ENCODE measurements at places on chromosomes 3 and 15.

DNA sequence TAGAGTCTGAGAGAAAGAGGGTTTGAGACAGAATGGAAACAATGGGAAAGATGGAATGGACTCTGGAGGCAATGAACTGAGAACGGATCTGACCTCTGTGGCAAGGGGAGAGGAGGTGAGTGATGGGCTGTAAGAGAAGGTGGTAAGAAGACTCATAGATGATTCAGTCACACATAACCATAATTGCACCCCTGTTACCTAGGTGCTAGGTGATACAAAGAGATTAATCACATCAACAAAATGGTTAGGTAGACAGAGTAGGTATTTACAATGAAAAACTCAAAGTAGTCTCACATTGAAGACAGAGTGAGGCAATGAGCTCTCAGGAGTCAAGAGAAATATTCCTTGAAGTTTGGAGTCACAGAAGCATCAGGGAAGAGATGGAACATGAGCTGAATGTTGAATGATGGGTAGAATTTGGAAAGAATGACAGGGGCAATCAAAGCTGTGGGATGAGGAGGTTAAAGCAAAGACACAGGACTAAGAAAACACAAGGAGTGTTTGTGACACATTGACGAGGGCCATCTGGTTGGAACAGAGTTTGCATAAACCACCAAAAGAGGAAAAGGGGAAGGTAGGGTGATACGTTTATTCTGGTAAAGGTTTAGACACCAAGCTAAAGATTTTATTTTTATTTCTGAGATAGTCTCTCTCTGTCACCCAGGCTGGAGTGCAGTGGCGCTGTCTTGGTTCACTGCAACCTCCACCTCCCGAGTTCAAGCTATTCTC, 32.7 kb downstream of the MME start:
- no peak for DNase-seq

- DNase-seq: no peak
Measured at GRCh38 chr3:8724108-8724752, 9.4 kb upstream of the CAV3 start.

GRCh38 chr15:94230431-94230882, 904 bp upstream of the MCTP2 start:
- DNase-seq: no peak

DNA sequence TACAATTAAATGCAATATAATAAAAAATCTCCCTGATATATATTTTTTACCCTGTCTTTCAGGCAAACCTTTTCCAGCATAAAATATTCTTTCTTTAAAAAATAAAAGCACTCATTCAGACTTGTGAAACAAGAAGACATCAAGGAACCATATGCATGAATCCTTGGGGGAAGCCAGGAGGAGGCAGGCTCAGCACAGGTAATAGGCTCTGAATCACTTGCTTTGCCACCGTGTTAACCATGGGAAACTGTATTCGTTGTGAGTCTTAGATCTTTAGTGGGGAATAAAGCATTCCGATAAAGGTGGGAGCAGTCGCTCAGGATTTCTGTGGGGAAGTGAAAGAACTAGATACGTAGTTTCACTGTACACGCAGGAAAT, 42.4 kb downstream of the FBN1 start:
- DNase-seq: no peak

DNA sequence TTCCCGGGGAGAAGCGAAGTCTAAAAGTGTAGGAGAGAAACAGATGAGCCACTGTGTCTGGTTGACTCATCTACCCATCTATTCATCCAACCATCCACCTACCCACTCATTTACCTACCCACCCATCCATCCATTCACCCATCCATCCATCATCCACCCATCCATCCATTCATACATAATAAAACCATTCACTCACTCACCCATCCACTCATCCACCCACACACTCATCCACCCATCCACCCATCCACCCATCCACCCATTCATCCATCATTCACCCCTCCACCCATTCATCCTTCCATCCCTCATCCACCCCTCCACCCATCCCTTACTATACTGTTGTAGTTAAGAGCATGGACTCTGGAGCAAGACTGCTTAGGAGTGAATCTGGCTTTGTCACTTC, 136.4 kb upstream of the ATP2B2 start:
- DNase-seq: no peak

DNA sequence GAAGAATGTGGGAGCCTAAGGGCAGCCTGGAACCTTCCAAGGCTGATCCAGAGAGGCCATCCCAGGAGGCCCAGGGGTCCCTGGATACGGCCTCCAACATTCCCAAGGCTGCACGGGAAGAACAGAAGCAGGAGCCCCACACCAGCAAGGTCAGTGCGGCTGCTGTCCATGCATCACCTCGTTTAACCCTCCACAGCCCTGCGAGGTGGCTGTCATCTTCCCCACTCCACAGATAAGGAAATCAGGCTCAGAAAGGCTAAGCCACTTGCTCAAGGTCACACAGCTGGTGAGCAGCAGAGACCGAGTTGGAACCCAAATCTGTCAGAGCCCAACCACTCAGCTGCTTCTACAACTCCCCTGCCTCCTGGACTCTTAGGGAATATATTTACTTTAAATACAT, 21.6 kb downstream of the SEMA7A start:
- no peak for DNase-seq

GRCh38 chr3:53026382-53027162, 19.3 kb downstream of the SFMBT1 start:
- DNase-seq: no peak

GRCh38 chr15:69078638-69079037, 64.1 kb downstream of the NOX5 start:
- DNase-seq: no peak

- DNase-seq: no peak
Measured at GRCh38 chr15:60152386-60152785, 148.3 kb downstream of the FOXB1 start.

GRCh38 chr3:186280737-186281136, 81.3 kb downstream of the DGKG start:
- no peak for DNase-seq

DNA sequence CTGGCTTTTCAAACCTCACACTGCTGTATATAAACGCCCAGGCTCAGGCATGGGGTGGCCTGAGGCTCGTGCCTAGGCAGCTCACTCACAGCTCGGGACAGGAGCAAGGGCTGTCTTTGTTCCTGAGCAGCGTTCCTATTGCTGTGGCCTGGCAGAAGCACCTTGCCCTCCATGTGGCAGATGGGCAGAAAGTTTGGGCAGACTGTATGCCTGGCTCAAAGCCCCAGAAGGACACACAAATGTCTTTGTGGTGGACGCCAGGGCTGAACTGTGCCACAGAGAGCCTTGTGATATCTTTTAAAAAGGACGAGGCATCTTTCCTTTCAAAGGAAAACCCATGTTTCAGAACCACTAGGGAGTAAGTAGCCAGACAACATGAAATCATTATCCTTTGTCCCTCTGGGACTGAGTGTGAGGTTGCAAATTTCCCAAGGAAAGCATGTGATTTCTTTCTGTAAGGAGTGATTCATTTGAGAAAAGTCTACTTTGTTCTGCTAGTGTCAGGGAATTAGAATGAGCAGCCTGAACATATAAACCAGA, 29.3 kb upstream of the UBE2E1 start:
- DNase-seq: no peak

DNA sequence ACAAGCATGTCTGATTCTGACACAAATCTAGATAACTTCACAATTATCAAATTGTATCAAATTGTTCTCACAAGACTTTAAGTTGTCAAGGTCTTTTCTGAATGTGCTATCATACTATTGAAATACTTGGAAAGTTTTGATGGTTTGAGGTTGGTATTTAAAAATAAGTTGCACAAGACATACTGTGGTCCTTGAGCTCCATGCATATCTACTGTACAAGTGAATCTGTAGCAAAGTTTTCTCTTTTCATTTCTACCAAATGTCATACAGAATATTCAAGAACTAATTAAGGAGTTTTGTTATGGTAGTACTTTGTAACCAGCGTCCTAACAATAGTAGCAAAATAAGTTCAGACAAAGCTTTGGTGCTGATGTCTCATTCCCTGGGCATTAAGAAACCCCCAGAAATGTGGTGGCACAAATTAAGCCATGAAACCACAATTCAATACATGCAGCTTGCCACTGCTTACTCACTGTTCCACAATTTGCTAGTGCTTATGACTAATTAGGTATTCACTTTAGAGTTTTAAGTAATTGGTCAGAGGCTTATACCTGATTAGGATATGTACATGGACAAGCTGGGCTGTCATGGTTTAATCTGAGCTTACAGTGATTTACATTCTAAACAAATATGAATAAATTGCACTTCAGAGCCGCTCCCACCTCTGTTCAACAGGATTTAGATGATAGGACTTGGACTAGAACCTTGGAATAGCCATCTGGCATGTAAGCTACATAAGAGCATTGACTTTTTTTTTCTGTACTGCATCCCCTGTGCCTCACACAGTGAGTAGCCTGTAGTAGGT, 8.8 kb downstream of the TBC1D23 start:
- DNase-seq: no peak

GRCh38 chr3:17120115-17120514, 235.4 kb downstream of the PLCL2 start:
- no peak for DNase-seq

- no peak for DNase-seq
Measured at GRCh38 chr3:38114875-38115644, 21.9 kb downstream of the ACAA1 start.

DNA sequence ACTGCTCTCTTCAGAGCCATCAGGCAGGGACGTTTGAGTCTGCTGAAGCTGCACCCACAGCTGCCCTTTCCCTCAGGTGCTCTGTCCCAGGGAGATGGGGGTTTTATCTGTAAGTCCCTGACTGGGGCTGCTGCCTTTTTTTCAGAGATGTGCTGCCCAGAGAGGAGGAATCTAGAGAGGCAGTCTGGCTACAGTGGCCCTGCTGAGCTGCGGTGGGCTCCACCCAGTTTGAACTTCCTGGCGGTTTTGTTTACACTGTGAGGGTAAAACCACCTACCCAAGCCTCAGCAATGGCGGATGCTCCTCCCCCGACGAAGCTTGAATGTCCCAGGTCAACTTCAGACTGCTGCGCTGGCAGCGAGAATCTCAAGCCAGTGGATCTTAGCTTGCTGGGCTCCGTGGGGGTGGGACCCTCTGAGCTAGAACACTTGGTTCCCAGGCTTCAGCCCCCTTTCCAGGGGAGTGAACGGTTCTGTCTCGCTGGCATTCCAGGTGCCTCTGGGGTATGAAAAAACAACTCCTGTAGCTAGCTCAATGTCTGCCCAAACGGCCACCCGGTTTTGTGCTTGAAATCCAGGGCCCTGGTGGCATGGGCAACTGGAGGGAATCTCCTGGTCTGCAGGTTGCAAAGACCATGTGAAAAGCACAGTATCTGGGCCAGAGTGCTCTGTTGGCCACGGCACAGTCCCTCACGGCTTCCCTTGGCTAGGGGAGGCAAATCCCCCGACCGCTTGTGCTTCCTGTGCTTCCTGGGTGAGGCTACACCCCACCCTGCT, 21.1 kb upstream of the ST6GAL1 start:
- DNase-seq: no peak

- DNase-seq: no peak
Measured at GRCh38 chr3:13282358-13282985, 137.7 kb downstream of the NUP210 start.

GRCh38 chr3:172541945-172542488, 18.8 kb upstream of the TNFSF10 start:
- DNase-seq: no peak

GRCh38 chr3:19427422-19428149, 279.3 kb downstream of the KCNH8 start:
- no peak for DNase-seq

DNA sequence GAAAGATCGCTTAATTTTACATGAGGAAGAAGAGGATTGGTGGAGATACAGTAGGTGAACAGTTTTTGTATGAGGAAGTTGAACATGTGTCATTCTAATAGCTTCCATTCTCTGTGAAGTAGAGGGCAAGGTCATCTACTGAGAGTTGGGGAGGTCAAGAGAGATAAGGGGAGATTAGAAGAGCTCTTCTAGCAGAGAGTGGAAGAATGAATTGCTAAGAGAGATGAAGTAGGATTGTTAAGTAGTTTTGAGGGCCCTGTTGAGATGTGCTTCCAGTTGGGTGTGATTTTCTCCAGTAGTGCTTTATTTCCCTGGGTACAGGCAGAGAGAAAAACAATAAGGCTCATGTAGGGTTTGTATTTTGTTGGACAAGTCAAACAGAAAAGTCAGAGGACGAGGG, 5.2 kb downstream of the OPA1 start:
- no peak for DNase-seq

GRCh38 chr15:69476704-69477473, 24.3 kb downstream of the RPLP1 start:
- DNase-seq: no peak

GRCh38 chr3:106466881-106467280, 598.1 kb upstream of the CBLB start:
- DNase-seq: no peak

GRCh38 chr3:193875601-193876321, 260.2 kb upstream of the HES1 start:
- DNase-seq: no peak

GRCh38 chr3:129988429-129988828, 13.9 kb downstream of the TRH start:
- DNase-seq: no peak

GRCh38 chr3:134239538-134239937, 11.1 kb downstream of the RYK start:
- DNase-seq: no peak

Data from NCI-H1930 (cell line).